ENCODE measurements at places on chromosomes 16 and 17.

DNA sequence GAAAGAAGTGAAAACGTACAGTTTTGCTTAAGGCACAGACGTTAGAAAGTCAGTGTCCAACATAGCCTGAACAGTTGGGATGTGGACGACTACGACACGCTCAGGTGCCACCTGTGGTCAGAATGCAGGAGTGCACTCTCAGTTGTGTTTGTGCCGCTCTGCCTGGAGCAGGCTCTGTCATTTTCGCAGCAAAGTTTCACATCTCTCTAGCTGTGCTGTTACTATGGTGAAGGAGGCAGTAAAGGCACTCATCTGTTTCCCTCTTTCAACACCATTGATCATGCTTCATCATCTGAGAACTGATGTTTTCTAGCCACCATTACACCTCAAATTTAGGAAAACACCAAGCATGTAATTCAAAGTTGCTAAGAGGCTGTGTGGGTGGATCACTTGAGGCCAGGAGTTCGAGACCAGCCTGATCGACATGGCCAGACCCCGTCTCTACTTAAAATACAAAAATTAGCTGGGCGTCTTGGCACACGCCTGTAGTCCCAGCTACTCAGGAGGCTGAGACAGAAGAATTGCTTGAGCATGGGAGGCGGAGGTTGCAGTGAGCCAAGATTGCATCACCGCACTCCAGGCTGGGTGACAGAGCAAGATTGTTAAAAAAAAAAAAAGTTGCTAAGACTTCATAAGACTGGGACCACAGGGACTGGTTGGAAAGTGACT lies 44.9 kb upstream of the DNAJA2 start:
- DNase-seq = peak; percentile 32

GRCh38 chr16:14486520-14487303 lies 143.3 kb downstream of the PARN start:
- DNase-seq = no peak

GRCh38 chr16:76222087-76222486 lies 55.1 kb upstream of the CNTNAP4 start:
- no peak for DNase-seq

GRCh38 chr16:10189861-10190390 lies 7.7 kb upstream of the GRIN2A start:
- no peak for DNase-seq

GRCh38 chr16:76780556-76780955 lies 410.4 kb upstream of the MON1B start:
- DNase-seq = no peak

GRCh38 chr17:70138291-70138865 lies 31.0 kb upstream of the KCNJ2 start:
- no peak for DNase-seq

GRCh38 chr16:89116341-89117226 lies 22.9 kb downstream of the ACSF3 start:
- DNase-seq = no peak

DNA sequence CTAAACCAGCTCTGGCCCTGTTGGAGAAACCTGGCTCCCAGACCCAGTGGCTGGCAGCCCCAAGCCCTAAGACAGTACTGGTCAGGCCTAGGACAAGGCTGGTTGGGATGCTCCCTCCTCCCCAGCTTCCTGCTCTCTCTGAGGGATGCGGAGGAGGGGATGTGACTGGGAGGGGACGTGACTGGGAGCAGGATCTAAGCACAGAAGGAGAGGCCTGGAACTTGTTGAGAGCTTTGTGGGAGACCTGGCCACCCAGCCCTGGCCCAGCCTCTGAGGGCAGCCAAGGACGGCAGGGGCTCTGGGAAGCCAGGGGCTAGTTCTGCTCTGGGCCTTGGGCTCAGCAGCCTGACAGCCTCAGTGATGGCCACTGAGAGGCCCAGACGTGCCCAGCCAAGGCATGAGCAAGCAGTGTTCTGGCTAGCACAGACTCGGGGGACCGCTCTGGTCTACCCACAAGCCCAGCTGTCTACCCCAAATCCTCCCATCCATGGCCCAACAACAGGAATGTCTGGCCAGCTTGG lies 22.8 kb downstream of the ATP6V0D1 start:
- no peak for DNase-seq

GRCh38 chr17:30819971-30820705 lies 4.4 kb downstream of the CRLF3 start:
- DNase-seq = no peak

Data from CD4-positive, alpha-beta T cell treated with Interleukin-6 for 4 hours (primary cell).